ENCODE measurements at places on chromosomes 11 and 22.

- no peak for DNase-seq
Measured at GRCh38 chr11:131823772-131824171, 453.4 kb downstream of the NTM start.

GRCh38 chr11:79294845-79295731 lies 145.7 kb downstream of the TENM4 start:
- no peak for DNase-seq

DNA sequence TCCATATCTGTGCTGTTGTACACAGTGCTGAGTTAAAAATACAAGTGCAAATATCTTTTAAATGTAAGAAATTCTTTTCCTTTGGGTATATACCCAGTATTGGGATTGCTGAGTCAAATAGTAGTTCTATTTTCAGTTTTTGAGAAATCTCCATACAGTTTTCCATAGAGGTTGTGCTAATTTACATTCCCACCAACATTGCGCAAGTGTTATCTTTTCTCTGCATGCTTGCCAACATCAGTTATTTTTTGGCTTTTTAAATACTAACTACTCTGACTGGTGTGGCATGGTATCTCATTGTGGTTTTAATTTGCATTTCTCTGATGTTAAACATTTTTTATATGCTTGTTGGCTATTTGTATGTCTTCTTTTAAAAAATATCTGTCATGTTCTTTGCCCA lies 6.5 kb downstream of the OR52E8 start:
- DNase-seq = no peak

DNA sequence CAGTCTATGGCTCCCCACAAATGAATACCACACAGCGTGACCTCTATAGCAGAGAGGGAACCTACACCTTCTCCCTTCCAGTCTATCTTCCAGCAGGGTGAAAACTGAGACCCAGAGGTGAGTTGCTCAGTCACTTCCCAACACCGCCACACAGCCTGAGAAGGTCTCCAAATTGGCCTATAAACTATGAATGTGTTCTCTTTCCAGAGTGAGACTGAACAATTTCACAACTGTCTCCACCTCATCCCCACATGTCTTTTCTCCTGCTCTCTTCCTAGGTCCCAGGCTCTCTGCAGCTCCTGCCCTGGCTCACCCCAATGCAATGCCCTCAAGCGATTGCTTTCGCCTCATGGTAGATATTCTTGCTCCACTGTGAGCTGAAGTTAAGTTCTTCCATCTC lies 14.0 kb downstream of the CLMP start:
- no peak for DNase-seq

GRCh38 chr11:79393362-79394043 lies 47.3 kb downstream of the TENM4 start:
- DNase-seq = no peak

DNA sequence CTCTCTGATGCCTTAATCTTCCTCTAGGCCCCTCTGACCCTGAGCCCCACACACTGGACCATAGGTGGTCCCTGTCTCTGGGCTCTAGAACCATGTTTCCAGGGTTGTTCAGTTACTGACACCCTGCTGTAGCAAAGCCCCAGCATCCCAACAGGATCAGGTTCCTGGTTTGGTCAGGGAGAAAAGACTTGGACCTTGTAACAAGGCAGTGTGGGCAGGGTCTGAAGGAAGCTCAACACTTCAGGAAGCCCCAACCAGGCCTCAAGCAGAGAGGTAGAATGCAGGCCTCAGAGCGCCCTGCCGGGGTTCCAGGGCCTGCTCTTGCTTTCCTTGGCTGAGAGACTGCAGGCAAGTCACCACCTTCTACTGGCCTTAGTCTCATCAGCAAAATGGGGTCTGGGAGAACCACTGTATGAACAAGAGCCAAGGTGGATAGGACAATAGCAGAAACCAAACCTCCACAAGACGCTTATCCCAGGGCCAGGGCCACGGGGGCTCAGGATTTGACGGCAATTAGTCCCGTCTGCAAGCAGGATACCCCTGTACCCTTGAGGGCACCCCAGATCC lies 4.8 kb downstream of the ARAP1 start:
- no peak for DNase-seq

- DNase-seq = no peak
Measured at GRCh38 chr11:16193897-16194381, 162.4 kb downstream of the SOX6 start.

DNA sequence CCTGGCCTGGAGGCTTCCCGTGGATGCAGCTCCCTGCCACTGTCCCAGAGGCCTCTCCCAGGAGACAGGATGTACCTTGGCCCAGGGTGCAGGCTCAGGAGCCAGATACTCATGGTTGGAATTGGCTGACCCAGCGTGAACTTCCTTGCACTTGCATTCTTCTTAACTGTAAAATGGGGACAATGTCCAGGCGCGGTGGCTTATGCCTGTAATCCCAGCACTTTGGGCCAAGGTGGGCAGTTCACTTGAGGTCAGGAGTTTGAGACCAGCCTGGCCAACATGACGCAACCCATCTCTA lies 20.1 kb upstream of the ST3GAL4 start:
- no peak for DNase-seq

DNA sequence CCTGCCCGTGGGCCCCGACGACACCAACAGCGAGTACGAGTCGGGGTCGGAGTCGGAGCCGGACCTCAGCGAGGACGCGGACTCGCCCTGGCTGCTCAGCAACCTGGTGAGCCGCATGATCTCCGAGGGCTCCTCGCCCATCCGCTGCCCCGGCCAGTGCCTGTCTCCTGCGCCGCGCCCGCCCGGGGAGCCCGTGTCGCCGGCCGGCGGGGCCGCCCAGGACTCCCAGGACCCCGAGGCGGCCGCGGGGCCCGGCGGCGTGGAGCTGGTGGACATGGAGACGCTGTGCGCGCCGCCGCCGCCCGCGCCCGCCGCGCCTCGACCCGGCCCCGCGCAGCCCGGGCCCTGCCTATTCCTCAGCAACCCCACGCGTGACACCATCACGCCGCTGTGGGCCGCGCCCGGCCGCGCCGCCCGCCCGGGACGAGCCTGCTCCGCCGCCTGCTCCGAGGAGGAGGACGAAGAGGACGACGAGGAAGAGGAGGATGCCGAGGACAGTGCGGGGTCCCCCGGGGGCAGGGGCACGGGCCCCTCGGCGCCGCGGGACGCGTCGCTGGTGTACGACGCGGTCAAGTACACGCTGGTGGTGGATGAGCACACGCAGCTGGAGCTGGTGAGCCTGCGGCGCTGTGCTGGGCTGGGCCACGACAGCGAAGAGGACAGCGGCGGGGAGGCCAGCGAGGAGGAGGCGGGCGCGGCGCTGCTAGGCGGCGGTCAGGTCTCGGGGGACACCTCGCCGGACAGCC lies 3.8 kb downstream of the MAPK8IP2 start:
- no peak for DNase-seq

GRCh38 chr22:24434471-24435322 lies 7.3 kb downstream of the ADORA2A start:
- no peak for DNase-seq

DNA sequence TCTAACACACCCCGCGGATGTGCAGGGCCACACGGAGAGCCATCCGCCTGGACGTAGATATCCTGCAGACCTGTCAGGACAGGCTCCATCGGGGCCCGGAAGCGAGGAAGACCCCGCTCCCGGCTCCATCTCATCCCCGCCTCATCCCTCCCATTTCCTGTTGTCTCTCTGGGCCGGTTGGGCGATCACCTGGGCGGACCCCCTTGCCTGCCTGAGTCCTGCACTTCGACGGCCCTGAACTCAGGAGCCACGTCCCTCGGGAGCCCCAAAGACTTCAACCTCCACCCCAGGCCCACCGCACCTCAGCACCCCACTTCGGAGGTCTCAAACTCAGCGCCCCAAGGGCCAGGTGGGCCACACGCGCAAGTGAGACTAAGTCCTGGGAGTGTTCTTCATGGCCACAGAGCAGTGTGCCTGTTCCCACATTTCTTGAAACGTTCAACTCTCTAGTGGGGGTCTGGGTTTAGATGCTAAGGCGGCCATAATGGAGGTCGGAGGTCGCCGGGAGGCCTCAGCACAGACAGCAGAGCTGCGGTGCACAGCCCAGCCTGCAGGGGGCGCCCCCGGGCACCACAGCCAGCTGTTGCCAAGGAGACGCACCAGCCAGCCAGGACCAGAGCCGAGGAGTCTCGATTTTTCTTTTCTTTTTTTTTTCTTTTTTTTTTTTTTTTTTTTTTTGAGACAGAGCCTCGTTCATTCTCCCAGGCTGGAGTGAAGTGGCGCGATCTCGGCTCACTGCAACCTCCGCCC lies 26.0 kb upstream of the FADD start:
- DNase-seq = no peak

DNA sequence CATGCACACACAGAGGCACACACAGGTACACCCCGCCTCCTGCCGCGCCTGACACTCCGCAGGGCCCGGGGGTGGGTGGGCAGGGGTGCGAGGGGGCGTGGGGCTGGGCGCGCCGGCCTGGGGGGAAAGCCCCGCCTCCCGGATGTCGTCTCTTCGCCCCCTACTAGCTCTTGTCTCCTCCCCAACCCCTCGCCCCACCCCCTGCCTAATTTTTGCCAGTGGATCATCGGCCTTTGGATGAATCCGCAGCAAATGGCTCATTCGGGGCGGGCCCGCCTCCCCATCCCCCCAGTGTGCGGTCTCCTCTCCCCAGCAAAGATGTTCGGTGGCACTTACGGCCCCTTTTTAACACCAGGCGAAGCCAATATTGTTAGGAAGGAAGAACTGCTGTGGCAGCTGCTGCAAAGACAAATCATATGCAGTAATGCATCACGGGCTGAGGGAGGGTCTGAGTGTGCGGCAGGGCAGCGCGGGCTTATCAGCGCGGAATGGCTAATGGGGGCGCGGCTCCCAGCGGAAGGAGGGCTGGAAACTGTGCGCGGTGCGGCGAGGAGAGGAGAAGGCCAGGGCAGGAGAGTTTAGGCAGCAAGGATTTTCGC lies 13.4 kb upstream of the NECTIN1 start:
- DNase-seq = no peak

DNA sequence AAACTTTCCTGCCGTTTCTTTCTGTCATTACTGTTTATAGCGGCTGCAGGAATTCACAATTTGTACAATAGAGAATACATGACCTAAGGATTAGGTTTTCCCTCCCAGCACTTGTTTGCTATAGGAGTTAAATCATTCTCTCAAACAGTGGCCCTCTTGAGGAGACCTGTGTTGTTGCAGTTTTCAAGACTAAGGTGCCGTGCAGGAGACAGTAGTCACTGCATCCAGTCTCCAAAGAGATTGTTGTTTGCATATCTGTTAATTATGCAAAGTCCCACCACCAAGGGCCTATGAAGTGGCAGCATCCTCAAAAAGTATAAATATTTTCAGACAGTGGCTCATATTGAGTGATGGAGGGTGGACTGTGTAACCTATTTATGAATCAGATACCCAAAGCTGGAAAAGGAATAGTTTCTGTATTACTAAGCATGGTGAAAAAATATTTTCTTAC lies 2.3 kb downstream of the PRSS23 start:
- peak; percentile 63 for DNase-seq

GRCh38 chr22:20254975-20255946 lies 12.9 kb downstream of the RTN4R start:
- no peak for DNase-seq

- no peak for DNase-seq
Measured at GRCh38 chr22:27299181-27300085, 502.1 kb downstream of the MN1 start.

- DNase-seq = no peak
Measured at GRCh38 chr22:43447380-43447779, 35.6 kb downstream of the MPPED1 start.

GRCh38 chr11:122176651-122177050 lies 60.6 kb upstream of the BLID start:
- DNase-seq = no peak

DNA sequence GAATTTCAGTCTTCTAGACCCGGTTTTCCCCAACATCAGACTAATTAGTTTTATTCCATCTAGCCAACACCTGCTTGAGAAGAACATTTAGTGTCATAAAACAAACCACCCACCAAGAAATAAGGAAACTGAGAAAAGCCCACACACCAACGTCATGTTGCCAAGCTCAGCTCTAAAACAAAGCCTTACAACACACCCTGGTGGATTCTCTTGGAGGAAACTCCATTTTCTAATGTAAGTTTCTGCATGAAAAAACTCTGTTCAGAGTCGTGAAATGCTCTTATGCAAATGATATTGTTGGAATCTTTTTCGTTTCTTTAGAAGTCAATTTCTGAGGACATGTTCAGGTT lies 105.0 kb upstream of the RAG2 start:
- DNase-seq = no peak

- peak; percentile 38 for DNase-seq
Measured at GRCh38 chr11:62044639-62045121, 77.2 kb upstream of the FTH1 start.

DNA sequence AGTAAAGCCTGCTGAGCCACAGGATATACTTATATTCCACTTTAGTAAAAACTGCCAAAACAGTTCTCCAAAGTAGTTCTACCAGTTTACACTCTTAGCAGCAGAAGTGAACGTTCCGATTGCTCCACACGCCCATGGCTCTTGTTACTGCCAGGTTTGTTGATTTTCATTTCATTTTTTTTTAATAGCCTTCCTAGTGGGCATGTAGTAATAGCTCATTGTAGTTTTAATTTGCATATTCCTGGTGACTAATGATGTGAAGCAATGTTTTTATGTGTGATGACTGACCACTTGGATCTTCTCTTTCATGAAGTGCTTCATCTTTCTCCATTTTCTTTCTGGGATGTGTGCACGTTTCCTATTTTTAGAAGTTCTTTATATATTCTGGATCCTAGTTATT lies 4.8 kb upstream of the C11orf97 start:
- no peak for DNase-seq

DNA sequence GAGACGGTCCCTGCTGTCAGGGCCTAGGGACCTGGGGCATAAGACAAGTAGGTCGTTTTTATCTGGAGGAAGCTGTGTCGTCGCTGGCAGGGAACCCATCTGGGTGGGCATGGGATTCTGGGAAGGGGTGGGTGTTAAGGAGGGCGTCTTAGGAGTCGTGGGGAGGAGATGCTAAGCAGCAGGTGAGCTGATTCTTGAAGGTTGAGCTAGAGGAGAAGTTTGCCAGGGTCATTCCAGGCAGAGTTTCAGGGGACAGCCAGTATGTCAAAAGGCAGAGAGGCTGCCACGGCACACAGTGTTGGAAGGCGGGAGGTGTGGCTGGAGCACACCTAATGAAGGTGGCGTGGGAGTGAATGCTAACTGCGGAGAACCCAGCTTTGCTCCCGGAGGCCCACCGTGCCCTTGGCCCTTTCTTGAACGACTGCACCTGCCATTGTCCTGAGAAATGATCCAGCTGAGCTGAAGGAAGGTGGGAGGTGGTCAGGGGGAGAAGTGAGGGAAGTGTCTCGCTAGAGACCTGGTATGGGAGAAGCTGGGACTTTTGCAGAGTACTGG lies 1.3 kb downstream of the FAM118A start:
- no peak for DNase-seq

GRCh38 chr11:101718402-101718801 lies 134.6 kb upstream of the TRPC6 start:
- DNase-seq = no peak

DNA sequence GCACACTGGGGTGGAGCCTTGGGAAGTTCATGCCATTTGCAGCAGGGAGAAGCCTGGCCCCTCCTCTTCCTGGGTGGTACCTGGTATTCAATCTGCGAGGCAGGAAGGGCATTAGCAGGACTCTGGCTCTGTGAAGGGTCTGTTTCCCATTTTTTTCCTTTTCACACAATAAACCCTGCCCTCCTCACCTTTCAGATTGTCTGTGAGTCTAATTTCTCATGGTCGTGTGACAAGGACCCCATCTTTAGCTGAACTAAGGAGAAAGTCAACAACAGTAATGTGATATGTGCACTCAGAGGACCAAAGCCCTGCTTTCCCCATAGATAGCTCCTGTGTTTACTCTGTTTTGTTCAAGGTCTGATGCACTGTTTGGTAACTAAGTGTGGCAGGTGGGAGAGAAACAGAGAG lies 26.6 kb upstream of the CASP4 start:
- DNase-seq = no peak

GRCh38 chr22:42885446-42885845 lies 28.4 kb upstream of the ARFGAP3 start:
- DNase-seq = no peak

Measured in A172 (cell line).